Progenitor cell of endocrine pancreas (in vitro differentiated cells): ENCODE measurements at places on chromosomes 16 and 17. TPM values are rescaled to one million over a fixed set of nuclear protein-coding genes. Genes with fewer than 3 reads are reported as not detected.

The RAPGEFL1 gene
- 17.0 and 18.3 TPM in 2 replicates for total RNA-seq

The TK1 gene
- total RNA-seq, result 27.9 and 29.1 TPM in 2 replicates

The ASGR1 gene
- total RNA-seq, result 10.6 and 11.1 TPM in 2 replicates

The FBXL16 gene
- total RNA-seq, result 4.3 TPM in 2 replicates

GRCh38 chr16:10751291-10751697 lies 7.7 kb downstream of the NUBP1 start:
- DNase-seq, result no peak

- no peak for DNase-seq
Measured at GRCh38 chr16:58847902-58848661, 114.0 kb upstream of the GOT2 start.

- peak; percentile 51 for DNase-seq
Measured at GRCh38 chr16:51818342-51818944, 667.4 kb upstream of the SALL1 start.

DNA sequence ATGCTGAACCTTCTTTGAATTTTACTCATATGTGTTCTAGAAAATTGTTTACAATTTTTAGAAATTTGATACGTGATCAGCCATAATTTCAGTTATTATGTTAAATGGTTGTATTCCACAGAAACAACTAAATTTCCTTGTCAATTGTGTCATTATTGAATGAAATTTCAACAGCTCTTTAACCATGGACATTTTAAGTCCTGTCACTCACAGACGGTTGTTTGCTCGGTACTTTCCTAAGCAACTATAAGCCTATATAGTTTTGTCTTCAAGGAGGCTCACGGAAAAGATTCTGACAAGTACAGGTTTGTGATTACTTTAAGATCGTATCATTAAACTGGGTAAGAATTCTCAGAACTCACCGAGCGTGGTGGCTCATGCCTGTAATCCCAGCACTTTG lies 31.8 kb downstream of the SLC39A11 start:
- no peak for DNase-seq

DNA sequence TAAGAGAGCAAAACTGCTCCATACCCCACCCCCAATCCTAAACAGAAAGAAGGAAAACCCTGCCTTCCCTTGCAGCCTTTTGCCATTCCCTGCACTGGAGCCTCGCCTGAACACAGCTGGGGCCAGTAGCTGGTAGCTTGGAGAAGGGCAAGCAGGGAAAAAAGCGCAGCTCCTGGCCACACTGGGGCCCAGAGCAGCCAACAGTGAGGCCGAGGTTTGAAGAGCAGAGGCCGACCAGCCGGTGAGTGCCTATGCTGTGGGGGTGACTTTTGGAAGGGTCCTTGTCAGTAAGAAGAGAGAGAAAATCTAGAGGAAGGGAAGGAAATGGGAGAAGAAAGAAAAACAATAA lies 3.2 kb upstream of the HOXB9 start:
- DNase-seq, result no peak

- no peak for DNase-seq
Measured at GRCh38 chr17:17142556-17142955, 63.6 kb downstream of the PLD6 start.

- DNase-seq, result no peak
Measured at GRCh38 chr17:36675250-36675649, 73.9 kb downstream of the MRM1 start.

GRCh38 chr16:17384471-17384870 lies 86.3 kb downstream of the XYLT1 start:
- DNase-seq, result no peak

GRCh38 chr16:19419698-19420075 lies 2.0 kb downstream of the TMC5 start:
- DNase-seq, result no peak

DNA sequence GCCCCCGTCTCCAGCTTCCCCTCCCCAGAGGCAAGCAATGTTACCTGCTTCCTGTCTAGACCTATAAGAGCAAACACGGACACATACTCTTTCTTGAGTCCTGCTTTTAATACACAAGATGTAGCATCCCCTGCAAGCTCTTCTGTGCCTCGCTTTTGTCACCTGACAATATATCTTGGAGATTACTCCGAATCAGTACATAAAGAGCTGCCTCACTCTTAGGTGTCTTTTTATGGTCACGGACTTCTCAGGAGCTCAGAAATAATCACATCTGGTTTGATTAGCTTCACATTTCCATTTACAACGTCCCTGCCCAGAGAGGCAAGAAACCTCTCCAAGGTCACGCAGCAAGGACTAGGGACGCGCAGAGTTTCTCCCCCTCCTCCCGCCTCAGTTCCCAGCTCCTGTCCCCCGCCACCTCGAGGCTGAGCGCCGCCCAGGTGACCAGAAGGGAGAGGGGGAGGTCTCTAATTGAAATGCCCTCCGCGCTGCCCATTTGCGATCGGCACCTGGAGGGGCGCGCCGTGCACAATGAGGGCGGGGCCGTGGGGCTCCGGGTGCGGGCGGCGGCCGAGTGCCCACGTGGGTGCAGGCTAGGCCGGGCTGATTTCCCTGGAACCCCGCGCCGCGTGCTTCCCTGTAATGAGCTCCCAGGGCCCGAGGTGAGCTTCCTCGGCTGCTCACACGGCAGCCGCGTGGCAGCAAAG lies 13.8 kb upstream of the SEZ6 start:
- no peak for DNase-seq

DNA sequence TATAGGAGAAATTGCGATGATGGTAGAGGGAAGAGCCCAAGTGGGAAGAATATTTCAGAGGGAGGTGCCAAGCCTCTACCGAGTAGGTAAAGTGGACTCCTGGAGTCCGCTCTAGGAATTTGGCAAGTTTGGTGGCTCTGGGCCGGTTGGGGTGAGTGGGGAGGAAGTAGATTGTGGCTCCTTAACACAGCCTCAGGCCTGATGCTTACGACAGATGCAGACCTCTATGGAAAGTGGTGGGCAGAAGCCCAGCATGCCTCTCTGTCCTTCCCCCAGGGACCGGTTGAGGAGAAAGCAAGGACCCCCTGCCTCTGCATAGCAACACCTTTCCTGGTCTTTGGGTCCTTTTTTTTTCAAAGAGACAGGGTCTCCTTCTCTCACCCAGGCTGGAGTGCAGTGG lies 55.9 kb upstream of the SIAH1 start:
- no peak for DNase-seq

DNA sequence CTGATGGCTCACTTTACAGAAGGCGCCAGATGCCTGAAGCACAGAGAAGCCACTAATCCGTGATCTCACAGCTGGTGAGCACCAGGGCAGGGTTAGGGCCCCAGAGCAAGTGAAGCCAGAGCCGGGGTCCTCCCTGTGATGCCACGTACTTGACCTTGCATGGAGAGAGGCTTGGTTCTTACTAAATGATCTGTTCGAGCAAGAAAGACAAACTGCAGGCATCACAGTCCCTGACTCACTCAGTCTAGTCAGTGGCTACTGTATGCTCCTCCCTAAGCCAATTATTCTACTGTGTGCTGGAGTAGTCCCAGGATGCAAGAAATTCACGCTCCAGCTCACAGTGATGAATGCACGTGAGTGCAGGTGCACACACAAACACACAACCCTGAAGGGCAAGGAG lies 55.4 kb downstream of the SDK2 start:
- no peak for DNase-seq
